ENCODE measurements at places on chromosomes 5 and 9.

DNA sequence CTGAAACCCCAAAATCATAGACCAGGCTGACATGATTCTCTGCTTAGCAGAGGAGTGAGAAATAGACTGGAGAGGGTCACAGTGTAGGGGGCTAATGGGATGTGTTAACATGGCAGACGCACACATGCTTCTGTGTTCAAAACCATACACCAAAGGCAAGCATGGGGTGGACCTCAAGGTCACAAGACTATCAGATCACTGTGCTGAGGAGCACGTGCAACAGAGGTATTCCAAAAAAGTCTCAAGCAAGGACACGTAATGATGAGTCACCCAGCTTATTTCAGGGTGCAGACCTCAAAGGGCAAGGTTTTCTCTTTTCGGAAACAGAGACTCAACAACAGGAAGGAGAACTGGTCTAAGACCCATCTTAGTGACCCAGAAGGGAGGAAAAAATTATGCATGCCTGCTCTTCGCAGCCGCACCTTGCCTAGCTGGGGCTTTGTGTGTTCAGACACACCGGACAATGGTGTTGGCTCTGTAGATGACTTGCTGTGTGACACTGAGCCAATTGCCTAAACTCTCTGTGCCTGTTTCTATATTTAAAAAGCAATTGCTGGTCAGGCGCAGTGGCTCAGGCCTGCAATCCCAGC, 20.3 kb downstream of the WHRN start:
- DNase-seq, result peak; percentile 44

GRCh38 chr9:123225374-123225813, 43.0 kb downstream of the STRBP start:
- DNase-seq, result peak; percentile 76

- DNase-seq, result no peak
Observed at GRCh38 chr9:89802781-89803355, 198.1 kb downstream of the GADD45G start.

DNA sequence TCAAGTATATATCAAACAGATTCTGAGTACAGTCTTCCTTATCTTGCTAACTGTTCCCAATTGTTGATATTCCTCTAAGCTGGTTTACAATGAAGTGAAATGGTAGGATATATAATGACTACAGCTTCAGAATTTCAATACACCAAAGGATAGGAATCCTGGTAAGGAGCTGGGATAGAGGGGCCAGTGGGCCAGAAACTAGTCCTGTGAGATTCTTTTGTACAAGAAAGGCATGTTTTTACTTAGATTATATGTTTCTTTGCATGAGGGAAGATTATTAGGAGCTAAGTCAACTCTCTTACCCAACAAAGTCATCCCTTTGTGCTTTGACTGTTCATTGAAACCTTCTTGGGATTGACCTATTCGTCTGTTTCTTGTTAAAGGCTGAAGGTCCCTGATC, 435.7 kb downstream of the PLK2 start:
- no peak for DNase-seq

DNA sequence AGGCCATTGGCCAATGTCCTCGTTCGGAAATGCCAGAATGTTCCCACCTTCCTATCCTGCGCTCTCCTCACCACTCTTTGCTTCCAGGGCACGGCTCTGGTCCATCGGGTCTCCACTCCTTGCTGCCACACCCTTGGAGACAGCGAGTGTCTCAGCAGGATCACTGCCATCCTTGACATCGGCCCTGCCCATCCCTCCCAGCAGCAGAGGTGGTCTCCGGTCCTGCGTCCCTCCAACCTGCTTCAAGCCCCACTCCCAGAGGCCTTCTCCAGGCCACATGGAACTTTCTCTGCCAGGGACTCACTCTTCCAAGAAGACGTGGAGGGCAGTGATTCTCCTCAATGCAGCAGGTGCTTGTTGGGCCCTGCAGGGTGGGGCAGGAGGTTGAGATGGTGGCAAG, 42.7 kb downstream of the IRX2 start:
- DNase-seq, result no peak

All from CD8-positive, alpha-beta T cell (primary cell).